CMK (cell line): ENCODE measurements at places on chromosomes 5 and 9.
A peak's percentile ranks its signal among the peaks of the same experiment; 100 is the strongest.

GRCh38 chr5:159393854-159394274 lies 63.6 kb upstream of the IL12B start:
- peak; percentile 9 for DNase-seq

DNA sequence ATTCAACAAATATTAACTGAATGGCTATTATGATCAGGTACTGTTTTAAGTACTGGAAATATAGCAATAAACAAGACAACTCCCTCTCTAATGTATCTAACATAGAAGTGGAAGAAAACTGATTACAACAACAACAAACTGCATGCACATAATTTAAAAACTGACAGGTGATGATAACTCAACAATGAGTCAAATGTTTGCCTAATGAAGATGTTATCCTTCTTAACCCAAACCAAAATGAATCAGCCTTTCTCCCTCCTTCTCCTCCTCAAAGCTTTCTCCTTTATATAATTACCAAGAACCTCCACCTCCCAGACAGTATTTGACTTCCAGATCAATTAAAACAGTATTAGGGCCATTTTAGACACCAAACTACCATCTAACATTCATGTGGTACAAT lies 49.3 kb downstream of the RICTOR start:
- DNase-seq = no peak

GRCh38 chr5:165296401-165297130 lies 1791.1 kb downstream of the MAT2B start:
- DNase-seq = no peak

- DNase-seq = no peak
These were observed 358.6 kb upstream of the PAPPA start for GRCh38 chr9:115794921-115795475.

DNA sequence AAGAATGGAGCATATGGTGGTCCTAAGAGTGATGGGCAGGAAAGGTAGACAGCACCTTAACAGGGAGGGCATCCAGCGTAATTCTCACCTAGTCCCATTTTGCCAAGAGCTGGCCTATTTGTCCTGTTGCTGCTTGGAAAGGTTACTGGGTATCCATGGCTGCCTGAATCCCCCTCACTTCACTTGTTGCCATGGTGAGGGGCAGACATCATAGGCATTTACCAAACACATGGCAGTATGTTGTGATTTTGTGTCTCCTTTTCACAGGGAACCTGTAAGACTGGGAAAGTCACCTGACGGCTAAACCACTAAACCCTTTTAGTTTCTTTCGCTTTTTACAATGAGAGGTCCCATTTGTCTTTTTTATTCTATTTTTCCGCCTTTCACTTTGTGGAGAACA lies 227.1 kb downstream of the CD180 start:
- no peak for DNase-seq

- no peak for DNase-seq
These were observed 489.1 kb downstream of the RAB3C start for GRCh38 chr5:59071755-59072549.

GRCh38 chr5:114055318-114056184 lies 306.3 kb upstream of the KCNN2 start:
- DNase-seq = no peak

- peak; percentile 80 for DNase-seq
These were observed 366.5 kb downstream of the TAF11L14 start for GRCh38 chr5:18000744-18001143.

GRCh38 chr9:131690941-131691573 lies 48.8 kb downstream of the RAPGEF1 start:
- no peak for DNase-seq

DNA sequence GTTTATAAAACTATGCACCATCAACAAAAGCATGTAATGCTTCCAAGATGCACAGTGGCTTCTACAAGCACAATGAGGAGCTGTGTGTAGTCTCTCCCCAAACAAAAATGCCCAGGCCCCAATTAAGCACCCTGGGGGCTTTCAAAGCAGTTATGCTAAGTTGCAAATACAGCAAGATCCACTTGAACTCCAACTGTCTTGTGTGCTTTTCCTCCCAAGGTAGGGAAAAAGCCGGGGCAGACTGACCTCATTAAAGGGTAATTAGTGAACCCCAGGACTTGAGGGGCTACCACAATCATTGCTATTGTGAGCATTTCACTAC lies 13.1 kb downstream of the ZNF608 start:
- DNase-seq = no peak

- DNase-seq = no peak
These were observed 220.1 kb downstream of the PIK3R1 start for GRCh38 chr5:68435611-68436010.

DNA sequence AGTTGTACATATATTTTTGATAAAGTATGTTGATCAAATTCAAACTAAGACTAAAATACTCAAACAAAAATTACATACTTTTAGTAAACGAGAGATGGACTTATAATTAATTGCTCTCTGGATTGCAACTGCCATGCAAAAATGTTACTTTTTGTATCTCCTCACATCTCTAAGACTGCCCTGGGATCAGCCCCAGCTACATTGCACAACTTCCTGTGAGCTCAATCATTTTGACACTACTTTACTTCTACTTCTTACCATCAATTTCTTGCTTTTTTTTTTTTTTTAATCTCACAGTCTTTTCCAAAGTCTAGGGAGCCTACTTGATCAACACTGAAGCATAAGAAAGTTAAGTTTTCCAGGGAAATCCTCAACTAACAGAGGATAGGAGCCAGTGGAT lies 506.0 kb upstream of the CDH10 start:
- no peak for DNase-seq

DNA sequence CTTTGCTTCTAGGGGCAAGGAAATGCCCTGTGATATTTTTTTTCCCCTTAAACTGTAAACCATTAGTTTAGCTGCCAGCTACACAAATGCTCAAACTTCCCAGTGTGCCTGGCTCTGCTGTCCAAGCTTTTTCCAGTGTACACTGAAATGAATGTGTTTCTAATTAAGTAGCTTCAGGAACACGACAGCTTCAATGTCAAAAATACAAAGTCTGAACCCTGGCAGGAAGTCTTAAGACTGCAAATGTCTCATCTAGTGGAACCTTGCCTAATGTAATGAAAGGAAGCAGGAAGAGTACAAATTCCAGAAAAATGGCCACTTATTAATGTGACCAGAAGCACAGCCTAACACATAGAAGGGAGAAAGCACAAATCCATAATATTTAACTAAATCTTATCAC lies 255.2 kb downstream of the CRB2 start:
- DNase-seq = no peak

DNA sequence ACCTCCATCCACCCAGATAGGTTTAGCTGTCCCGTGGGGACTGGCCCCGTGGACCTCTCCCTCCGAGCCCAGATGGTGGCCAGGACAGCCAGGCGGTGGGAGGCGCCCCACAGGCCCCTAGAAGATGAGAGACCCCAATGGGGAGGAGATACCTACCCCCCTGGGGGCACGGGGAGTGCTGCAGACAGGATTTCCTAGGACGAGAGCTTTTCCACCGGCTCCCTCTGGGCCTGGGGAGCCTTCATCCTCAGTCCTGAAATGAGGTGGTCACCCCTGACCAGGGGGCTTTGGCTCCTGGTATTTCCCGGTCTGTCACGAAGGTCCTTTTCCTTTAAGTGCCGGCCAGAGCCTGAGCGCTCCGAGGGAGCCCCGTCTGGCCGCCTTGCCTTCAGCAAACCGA lies 46.8 kb downstream of the MRPL36 start:
- DNase-seq = no peak

GRCh38 chr5:133384120-133384855 lies 228.1 kb downstream of the FSTL4 start:
- DNase-seq = no peak

DNA sequence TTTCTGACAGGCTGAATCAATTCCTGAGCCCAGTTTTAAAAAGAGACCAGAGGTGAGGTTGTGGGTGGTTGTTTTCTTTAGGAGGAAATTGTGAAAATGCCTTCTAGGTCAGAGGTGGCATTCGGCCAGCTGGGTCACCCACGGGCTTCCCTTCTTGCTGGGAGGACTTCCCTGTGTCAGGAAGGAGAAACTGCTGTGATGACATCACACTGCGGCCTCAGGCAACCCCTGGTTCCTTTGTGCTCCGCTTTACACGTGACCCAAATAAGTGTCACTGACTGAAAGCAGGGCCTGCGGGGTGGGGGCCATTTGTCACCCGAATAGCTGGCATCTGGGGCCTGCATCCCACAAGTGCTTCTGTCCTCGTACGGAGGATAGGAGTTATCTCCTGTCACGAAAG lies 39.7 kb downstream of the FABP6 start:
- DNase-seq = no peak

DNA sequence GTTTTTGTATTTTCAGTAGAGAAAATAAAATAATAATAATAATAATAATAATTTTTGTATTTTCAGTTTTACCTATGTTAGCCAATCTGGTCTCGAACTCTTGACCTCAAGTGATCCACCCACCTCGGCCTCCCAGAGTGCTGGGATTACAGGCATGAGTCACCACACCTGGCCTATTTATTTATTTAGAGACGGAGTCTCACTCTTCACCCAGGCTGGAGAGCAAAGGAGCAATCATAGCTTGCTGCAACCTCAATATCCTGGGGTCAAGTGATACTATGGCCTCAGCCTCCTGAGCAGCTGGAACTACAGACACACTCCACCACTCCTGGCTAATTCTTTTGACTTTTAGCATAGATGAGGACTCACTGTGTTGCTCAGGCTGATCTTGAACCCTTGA lies 167.5 kb downstream of the TLE1 start:
- no peak for DNase-seq

GRCh38 chr5:116861097-116861496 lies 286.5 kb upstream of the SEMA6A start:
- no peak for DNase-seq
